ENCODE measurements at places on chromosomes 5 and 9. TPM values are rescaled to one million over a fixed set of nuclear protein-coding genes. Genes with fewer than 3 reads are reported as not detected.

Gene RNF224
- total RNA-seq: not detected

DNA sequence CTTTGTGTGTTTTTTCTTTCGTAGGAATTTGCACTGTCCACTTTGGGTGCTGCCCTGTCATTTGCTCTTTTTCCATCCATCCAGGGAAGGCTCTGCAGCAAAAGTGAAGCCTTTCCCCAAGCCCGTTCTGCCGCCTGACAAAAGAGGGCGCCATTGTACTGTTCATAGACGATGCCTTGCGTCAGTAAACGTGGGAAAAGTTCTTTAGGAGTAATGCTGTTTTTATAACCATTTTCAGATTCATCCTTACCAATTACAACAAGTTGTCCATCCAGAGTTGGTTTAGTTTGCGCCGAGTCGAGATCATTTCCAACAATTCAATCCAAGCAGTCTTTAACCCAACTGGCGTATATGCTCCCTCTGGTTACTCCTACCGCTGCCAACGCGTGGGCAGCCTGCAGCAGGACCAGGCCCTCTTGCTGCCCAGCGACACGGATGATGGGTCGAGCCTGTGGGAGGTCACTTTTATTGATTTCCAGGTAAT lies 34.3 kb upstream of the RPS23 start:
- peak; percentile 91 for DNase-seq

GRCh38 chr5:95380103-95380628 lies 11.0 kb upstream of the FAM81B start:
- no peak for DNase-seq

GRCh38 chr5:141947316-141947715 lies 10.7 kb downstream of the PCDH12 start:
- DNase-seq: no peak

Gene SPZ1
- total RNA-seq: not detected

- DNase-seq: peak; percentile 40
Measured at GRCh38 chr5:19903611-19904010, 84.4 kb downstream of the CDH18 start.
